Hippocampal formation (tissue), 2 donors: ENCODE measurements at places on chromosomes 13 and 19.

DNA sequence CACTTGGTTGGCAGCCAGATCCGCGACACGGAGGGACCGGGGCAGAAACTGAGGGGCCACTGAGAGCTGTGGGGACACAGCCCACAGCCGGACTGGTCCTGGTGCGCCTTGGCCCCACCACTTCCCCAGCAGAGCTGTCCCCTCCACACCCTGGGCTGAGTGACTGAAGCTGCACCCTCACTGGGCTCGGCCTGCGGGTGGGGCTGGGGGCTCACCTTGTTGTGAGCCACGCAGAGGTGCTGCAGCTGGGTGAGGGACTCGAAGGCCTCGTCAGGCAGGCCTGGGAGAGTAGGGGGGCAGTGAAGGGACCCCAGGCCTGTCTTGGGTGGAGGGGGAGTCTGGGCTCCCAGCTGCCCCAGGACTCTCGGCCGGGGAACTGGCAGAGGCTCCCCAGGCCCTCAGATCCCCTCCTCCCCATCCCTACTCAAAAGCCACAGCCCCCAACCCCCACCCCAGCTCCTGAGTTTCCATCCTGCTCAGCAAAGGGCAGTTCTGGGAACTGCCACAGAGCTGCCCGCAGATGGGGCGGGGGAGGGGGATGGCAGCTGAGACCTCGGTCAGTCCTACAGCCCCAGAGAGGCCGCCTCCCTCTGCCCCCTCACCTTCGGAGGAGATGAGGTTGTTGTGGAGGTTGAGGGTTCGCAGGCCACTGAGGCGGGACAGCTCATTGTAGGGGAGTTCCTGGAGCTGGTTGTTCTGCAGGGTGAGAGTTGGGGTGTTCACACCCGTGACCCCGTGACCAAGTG lies 2.3 kb downstream of the PODNL1 start:
- no peak for DNase-seq

DNA sequence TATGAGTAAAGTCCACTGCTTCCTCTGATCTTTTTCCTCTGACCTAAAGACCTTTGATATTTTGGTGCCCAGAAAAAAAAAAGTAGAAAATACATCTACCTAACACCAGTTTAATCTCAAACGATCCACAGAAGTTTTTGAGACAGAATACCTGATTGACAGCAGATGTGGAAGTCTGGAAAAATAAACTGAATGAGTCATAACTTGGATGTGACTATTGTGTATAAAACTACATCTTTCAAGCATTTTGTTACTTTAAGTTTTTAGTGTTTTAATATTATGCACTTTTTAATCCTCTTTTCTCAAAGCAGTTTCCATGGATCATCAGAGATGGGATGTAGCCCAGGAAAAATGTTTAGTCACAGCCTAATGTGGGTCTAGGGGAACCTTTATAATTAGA lies 216.1 kb downstream of the SLITRK1 start:
- no peak for DNase-seq

DNA sequence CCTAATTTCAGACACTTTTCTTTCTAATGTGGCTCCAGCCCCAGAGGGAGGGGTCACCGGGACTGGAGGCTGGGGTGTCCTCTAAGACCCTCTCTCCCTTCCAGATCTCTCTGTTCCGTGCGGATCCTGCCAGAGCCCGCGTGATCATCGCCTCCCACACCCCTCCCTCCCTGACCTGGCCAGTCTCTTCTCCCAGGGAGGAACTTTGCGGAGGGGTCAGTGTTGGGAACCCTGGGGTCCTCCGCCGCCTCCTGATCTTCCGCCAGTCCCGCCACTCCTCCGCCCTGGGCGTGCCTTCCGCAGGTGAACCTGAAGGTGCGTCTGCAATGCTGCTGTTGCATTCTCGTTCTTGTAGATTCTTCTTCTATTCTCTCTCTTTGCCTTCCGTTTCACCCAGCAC lies 9.1 kb downstream of the SOX21 start:
- no peak for DNase-seq

DNA sequence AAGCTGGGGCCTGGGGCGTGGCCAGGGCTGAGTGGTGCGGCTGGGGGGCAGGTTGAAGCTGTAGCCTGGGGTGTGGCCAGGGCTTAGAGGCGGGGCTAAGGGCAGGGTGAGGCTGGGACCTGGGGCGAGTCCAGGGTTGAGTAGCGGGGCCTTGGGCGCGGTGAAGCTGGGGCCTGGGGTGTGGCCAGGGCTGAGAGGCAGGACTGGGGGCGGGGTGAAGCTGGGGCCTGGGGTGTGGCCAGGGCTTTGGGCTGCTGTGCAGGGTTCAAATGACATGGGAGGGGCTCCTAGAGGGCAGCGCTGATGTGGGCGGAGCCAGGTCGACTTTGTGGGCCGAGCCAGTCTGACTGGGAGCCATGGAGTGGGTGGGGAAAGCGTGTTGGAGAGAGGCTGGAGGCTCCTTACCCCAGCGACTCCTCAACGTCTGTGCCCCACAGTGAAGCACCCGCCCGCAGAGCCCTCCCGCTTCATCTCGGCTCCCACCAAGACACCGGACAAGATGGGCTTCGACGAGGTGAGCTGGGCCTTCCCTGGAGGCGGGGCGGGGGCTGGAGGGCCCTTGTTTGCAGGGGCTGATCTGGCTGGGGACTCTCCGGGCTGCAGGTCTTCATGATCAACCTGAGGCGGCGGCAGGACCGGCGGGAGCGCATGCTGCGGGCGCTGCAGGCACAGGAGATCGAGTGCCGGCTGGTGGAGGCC lies 21.5 kb downstream of the COLGALT1 start:
- no peak for DNase-seq

DNA sequence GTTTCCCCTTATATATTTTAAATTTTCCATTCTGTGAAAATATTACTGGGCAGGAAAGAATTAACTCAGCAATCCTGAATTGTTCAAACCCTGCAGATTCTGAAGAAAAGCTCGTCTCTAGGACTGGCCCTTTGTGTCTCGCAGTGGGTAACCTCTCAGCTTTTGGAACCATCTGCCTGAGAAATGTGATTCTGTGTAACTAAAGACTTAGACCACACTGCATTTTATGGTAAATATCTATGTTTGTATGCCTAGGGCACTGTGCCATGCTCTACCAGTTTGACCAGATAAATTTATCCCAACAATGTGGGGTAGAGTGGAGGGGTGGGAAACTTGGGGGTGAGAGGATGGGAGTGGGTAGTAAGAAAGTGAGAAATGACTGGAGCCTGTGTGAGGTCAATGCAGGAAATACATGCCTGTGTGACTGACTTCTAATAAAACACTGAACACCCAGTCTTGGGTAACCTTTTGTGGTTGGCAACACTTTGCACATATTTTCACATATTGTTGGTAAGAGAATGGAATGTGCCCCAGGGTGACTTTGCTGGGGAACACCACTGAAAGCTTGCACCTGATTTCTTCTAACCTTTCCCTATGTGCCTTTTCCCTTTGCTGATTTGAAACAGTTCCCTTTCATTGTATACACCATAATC lies 1181.9 kb downstream of the OLFM4 start:
- no peak for DNase-seq

DNA sequence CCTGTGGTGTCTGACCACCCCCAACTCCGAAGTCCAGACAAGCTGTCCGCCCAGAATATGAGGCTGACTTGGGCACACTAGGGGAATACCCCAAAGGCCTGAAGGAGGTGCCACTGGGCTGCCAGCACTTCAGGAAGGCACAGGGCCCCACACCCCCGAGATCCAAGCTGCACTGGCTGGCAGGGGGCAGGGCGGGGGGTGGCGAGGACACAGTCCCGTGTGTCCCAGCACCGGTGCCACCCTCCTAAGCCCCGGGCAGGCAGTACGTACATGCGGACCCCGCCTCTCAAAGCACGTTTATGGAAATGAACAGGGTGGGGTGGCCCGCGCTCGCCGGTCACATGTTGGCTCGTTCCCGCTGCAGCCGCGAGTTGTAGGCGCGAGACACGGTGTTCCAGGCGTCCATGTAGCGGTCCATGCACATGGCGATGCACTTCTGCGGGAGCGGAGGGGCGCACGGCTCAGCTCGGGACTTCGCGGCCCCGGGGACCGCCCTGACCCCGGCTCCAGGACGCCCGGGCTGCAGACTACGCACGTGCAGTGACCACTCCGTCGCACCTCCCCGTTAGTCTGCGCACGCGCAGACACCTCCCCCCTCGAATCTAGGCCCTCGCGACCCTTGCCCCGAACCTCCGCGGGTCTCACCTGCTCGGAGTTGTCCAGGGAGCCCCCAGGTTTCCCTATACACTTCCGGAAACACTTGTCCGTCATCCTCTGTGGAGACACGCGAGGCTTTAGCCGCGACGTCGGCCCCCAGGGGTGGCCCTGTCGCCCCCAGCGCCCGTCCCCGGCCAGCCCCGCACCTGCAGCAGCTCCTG lies 566 bp downstream of the TIMM13 start:
- DNase-seq = no peak

DNA sequence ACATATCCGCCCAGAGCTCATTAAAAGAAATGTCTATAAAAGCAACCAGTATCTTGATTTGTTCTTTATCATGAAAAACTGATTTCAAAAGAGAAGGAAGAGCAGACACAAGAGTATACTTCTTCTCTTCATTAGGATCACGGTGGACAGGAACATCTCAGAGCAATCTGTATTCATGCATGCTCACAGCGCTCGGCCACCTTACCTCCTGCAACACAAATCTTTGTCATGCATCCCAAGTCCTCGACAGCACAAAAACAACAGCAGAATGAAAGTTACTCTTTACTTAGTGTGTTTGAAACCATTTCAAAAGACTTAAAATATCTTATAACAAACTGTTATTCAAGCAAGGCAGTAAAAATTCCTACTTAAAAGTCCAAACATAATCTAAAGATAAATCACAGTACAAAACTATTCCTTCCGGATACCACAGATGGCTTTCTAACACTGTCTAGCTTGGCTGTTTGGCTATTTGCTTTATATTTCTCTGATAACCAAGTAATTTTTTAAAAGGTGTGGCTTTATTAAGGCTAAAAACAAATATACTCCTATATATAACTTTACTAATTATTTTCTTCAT lies 174.5 kb downstream of the TBC1D4 start:
- no peak for DNase-seq

DNA sequence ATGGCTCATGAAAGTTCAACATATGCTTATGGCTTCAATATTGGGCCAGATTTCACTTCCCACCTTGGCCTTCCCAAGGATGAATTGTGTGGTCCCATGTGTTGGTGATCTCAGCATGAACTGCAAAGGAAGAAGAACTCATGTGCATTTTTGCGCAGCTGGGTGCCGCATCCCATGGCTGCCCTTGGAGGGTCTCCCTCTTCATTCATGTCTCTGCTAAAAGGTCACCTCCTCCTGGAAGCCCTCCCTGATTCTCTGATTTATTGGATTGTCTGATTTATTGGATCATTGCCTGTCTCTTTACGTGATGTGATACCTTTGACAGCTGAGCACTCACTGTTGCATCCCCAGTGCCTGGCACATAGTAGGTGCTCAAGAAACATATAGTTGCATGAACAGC lies 1.7 kb upstream of the CYP4F8 start:
- DNase-seq = no peak

DNA sequence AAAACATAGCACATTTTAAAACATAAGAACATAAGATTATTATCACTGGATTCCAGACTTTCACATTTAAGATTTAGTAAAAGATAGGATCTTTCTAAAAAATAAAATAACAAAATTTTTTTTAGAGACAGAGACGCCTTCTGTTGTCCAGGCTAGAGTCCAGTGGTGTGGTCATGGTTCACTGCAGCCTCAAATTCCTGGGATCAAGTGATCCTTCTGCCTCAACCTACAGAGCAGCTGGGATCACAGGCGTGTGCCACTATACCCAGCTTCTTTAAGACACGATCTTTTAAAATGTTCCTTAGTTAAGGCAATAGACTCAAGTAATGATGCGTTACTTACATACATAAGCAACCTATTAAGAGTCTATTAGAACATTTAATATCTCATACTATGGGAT lies 32.7 kb downstream of the ALG5 start:
- no peak for DNase-seq

- no peak for DNase-seq
Measured at GRCh38 chr19:8503510-8503909, 1.1 kb upstream of the PRAM1 start.

GRCh38 chr19:28990522-28990921 lies 222.4 kb downstream of the UQCRFS1 start:
- DNase-seq = no peak

- DNase-seq = no peak
Measured at GRCh38 chr19:21698215-21698614, 69.2 kb downstream of the ZNF100 start.

DNA sequence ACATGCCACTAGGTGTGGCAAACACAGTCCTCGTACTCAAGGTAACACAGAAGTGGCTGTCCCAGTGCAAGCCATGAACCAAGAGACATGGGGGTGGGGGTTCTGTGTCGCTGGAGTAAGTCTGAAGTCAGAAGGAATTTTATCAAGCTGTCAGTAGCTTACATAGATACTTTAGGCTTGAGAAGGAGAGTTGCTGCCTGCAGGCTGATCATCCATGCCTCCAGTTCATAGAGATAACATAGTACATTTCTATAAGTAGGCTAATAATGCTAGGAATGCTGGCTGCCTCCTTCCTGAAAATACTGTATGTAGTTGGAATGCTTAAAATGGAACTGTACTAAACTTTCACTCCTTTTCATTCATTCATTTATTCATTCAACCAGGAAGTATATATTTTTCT lies 70.1 kb downstream of the CAB39L start:
- DNase-seq = no peak

DNA sequence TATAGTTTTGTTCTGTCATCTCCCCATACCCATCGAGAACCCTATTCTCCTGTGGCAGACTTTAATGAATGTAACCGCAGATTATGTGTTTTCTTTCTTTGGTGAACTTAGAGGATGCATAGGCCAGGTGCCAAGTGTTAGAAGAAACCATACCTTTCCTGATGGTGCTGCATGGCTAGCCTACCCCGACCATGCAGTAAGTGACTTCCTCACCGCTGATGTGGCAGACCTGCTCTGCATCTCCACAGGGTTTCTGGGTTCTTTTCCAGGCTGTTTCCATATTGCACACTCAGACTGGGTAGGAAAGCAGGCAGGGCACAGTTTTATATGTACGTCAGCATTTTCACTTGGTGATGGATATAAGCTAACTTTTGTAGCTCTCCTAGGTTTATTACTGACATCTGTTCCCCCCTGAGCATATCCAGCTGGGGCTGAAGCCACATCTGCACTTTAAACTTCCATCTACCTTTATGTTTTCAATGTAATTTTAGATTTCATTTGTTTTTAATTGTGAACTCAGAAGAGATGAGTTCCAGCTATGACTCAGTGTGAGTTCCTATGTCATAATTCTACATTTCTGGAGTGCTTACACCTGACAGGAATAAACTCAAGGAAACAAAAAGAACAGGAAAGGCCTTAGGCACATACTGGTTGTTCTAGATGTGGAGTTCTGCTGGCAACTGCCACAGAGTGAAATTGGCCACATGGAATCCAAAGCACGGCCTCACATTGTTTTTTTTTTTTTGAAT lies 42.3 kb downstream of the LRCH1 start:
- no peak for DNase-seq
